GM19239 (cell line): ENCODE measurements at places on chromosomes 12 and 14.

DNA sequence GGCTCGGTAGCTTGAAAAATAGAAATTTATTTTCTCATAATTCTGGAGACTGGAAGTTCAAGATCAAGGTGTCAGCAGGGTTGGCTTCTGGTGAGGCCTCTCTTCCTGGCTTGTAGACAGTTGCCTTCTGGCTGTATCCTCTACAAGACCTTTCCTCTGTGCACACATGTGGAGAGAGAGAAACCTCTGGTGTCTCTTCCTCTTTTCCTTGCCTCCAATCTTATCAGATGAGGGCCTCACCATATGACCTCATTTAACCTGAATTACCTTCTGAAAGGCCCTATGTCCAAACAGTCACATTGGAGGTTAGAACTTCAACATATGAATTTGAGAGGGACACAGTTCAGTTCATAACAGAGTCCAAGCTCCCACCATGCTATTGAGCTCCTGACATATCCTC is 166.4 kb downstream of the TTC8 start:
- DNase-seq: no peak

DNA sequence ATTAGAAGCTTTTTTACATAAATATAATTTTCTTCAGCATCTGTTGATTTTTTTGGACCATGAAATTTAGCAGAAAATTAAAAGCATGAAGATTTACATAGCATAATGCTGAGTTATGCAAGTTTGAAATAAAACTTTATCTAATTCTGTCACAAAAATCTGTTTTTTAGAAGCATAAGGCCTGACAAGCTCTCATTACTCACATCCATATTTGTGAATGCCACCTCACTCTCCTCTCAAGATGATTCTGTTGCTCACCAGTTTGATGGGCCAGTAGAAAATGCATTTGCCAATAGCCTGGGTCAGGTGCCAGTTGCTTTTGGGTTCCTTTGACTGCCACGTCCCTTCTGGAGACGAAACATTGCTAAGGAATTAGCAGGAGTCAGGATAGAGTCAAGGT is 181.5 kb upstream of the ATP2B1 start:
- DNase-seq: no peak

- no peak for DNase-seq
These were observed 26.7 kb downstream of the NIN start for GRCh38 chr14:50804181-50804721.

- DNase-seq: no peak
These were observed 172.4 kb downstream of the EMP1 start for GRCh38 chr12:13368971-13369370.

GRCh38 chr12:11987901-11988300 is 82.8 kb upstream of the BCL2L14 start:
- no peak for DNase-seq

- DNase-seq: no peak
These were observed 71.2 kb downstream of the PPFIBP1 start for GRCh38 chr12:27595231-27595642.

GRCh38 chr12:106144847-106145246 is 6.1 kb upstream of the NUAK1 start:
- no peak for DNase-seq
